ENCODE measurements at places on chromosomes 13 and 19.

- no peak for DNase-seq
Observed at GRCh38 chr19:18804139-18804601, 13.1 kb upstream of the COMP start.

- no peak for DNase-seq
Observed at GRCh38 chr19:54817670-54818536, 1.6 kb downstream of the KIR3DL1 start.

- DNase-seq, result no peak
Observed at GRCh38 chr13:77429320-77430142, 102.6 kb upstream of the MYCBP2 start.

DNA sequence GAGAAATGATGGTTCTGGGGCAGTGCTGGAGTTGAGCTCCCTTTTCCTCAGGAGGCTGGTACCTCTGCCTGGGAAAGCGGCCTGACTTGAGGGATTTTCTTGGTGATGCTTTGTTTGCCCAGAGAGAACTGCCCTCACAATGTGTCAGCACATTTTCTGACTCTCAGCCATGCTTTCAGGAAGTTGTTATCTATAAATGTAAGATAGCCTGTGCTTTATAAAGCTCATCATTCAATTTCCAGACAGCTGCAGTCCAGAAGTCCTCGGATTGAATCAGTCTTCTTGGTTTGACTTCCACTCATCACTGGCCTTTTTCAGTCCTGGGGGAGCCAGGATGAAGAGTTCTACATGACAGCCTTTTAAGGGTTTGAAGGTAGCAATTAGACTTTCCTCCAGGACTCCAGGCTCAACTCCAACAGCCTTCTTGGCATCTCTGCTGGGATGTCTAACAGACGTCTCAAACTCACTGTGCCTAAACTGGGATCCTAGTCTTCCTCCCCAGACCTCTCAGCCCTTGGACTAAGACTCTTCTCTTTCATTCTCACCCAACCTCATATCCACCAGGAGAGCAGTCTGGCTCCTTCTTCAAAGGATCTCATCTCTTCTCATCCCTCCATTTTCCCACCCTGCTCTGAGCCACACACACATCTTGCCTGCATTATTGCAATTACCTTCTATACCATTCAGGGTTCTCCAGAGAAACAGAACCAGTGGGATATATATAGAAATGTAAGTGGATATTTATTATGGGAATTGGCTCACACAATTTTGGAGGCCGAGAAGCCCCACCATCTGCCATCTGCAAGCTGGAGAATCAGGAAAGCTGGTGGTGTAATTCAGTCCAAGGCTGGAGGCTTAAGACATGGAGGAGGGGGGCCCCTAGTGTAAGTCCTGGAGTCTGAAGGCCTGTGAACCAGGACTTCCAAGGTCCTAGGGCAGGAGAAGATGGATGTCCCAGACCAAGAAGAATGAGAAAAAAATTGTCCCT lies 13.1 kb downstream of the ERICH6B start:
- DNase-seq, result no peak

DNA sequence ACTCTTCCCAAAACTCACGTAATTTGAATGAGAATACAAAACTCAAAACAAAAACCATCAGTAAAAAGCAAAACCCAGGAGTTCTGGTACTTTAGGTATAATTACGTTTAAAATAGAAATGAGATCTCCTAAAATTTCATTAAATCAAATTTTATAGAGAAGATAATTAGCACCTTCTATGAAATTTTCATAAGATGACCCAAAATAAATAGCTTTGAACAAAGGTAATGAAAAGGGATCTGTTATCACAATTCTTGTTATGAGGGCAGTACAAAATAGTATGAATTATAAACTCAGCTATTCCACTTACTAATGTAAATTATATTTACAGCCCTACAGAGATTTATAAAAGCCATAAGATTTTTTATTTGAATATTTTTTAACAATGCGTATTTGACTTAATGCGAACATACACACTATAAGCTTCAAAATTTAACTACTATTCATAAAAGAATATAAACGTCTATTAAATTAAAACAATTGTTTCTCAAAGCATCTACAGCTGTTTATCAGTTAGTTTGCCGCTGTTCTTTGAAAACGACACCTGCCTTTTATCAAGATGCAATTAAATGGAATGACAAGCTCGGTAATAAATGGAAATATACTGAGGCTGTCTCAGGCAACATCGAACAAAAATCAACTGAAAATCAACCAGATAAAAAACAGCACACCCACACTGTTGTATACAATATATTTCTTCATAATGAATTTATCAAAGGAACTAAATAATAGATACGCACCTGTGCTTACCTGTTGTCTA lies 63.8 kb downstream of the KCNRG start:
- no peak for DNase-seq

- no peak for DNase-seq
Observed at GRCh38 chr13:105569816-105570215, 965.6 kb downstream of the EFNB2 start.

DNA sequence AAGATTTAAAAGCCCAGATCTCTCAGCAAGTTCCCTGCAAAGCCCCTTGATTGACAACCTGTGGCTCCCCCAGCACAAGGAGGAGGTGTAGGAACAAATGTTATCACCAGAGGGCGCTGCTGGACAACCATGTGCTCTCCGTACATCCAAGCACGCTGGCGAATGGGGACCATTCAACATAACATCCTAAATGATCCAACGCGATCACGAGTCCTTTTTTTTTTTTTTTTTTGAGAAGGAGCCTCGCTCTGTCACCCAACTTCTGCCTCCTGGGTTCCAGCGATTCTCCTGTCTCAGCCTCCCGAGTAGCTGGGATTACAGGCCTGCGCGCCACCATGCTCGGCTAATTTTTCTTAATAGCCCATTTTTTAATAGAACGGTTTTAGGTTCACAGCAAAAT lies 52.0 kb downstream of the NWD1 start:
- DNase-seq, result peak; percentile 32

- DNase-seq, result no peak
Observed at GRCh38 chr13:79663977-79664636, 183.2 kb downstream of the NDFIP2 start.

- no peak for DNase-seq
Observed at GRCh38 chr19:11361771-11362731, 6.8 kb downstream of the PLPPR2 start.
